ENCODE measurements at places on chromosomes 13 and 19. TPM values are rescaled to one million over a fixed set of nuclear protein-coding genes. Genes with fewer than 3 reads are reported as not detected.

GRCh38 chr13:51122868-51123566, 11.9 kb upstream of the C13orf42 start:
- no peak for DNase-seq

GRCh38 chr13:79439275-79439674, 33.2 kb upstream of the RBM26 start:
- no peak for DNase-seq

DNA sequence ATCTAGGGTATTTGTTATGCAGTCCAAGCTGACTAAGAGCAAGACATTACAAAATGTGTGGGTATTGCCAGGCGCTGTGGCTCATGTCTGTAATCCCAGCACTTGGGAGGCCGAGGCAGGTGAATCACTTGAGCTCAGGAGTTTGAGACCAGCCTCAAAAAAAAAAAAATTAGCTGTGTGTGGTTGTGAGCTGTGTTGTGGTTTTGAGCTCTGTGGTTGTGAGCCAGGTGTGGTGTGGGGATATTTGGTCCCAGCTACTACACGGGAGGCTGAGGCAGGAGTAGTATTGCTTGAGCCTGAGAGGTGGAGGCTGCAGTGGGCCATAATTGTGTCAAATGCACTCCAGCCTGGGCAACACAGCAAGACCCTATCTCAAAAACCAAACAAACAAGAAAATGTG, 5.6 kb upstream of the KEAP1 start:
- DNase-seq: no peak

DNA sequence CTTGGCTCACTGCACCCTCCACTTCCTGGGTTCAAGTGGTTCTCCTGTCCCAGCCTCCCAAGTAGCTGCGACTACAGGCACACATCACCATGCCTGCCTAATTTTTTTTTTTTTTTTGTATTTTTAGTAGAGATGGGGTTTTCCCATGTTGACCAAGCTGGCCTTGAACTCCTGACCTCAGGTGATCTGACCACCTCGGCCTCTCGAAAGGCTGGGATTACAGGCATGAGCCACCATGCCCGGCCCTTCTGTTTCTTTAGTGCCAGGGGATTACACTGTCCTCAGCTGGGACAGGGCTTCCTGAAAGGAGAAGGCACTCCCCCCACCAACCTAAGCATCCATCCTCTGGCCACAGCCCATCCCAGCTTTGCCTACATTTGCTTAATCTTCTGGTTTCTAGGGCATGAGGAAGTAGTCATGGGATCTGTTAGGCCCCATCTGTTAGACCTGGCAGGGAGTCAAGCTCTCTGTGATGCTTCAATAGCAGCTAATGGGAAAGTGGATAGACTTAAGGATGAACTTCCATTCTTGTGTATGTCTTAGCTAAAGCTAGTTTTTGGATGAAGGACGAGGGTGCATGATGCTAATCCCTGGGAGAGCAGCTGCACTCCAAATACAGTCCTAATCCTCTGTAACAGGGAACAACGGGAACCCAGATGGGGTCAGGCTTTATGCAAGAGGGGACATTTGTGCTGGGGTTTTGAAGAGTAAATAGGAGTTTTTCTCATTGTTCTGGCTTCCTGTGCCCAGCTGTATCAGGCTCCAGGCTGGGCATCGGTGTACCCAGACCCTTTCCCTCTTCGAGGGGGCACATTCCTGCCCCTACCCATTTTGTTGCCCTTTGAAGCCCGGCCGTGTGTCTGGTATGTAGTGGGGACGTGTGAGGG, 2.6 kb downstream of the VAV1 start:
- no peak for DNase-seq

GRCh38 chr19:49447485-49448431, 3.9 kb downstream of the PIH1D1 start:
- DNase-seq: peak; percentile 97

GRCh38 chr19:58229255-58229639, 533 bp downstream of the ZNF544 start:
- DNase-seq: peak; percentile 71

GRCh38 chr13:20398459-20398858, 127.2 kb downstream of the CRYL1 start:
- no peak for DNase-seq

- DNase-seq: no peak
Measured at GRCh38 chr13:112198396-112199010, 131.6 kb downstream of the SOX1 start.

DNA sequence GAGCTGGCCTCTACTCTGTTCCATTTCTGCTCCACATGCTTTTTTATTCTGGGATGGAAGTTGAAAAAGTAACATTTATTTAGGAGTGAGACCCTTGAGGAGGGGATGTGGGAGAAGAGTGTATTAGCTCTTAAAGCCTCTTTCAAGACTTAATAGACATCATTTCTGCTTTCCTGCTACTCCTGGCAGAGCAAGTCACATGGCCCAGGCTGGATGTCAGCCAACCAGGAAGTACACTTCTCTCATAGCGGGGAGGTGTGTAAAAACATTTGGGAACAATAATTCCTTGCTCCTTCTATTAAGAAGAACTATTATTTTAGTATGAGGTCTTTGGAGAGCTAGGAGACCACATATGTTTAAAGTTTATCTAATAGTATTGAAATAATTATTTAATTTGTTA, 40.6 kb upstream of the FAM216B start:
- DNase-seq: peak; percentile 6

DNA sequence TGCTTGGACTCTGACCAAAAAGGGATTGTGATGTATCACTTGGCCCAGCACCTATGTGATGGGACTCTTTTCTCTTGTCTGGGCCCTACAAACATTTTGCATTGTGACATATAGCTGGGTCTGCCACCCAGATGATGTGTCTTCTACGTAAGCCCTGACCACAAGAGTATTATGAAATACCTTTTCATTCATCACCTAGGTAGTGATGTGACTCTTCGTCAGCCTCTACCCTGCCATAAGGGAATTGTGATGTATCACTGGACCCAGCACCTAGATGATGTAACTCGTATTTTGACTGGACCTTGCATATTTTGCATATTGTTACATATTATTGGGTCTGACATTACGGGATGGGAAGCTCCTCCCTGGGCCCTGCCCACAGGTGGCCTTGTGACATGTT, 29.7 kb upstream of the ZNF681 start:
- DNase-seq: no peak

DNA sequence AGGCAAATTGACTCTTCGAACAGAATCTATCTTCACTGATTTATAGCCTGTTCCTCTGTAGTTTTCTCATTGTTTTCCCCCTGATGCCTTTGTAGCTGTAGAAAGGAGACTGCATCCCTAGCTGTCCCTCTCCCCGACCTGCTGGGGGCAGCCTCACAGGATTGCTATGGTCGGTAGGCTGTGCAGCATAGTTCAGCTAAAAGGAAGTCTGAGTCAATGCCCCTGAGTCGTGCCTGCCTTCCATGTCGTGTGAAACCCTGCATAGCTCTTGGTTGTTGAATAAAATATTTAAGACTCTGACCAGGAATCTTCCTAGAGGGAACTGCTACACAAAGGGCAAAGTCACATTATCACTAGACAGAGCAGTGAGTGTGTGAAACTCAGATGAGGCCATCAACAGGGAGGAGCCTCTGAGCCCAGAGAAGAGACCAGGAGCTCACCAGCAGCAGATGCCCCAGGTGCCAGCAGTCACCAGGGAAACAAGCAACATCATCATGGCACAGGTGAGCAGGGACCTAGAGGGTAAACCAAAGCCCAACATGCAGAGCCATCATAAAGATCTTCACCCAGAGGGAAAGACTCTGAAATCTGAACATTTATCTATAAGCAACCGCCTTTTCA, 108.4 kb upstream of the NBEA start:
- DNase-seq: peak; percentile 69

DNA sequence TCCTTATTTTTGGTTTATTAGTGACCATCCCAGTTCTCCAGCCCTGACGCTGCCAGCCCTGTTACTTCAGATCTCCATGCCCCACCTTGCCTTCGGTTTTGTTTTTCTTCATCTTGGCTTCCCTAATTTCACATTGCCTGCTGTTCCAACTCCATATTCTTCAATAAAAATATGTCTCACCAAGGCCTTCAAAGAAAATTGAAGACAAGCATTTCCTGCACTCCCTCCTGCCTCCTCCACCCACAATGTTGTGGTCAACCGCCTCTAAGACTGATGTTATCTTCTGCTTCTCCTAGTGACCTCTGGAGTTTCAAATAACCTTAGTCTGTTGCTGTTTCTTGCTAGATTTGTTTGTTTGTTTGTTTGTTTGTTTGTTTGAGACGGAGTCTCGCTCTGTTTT, 14.6 kb downstream of the PLD3 start:
- DNase-seq: no peak

Gene SWSAP1
- polyA plus RNA-seq: 6.6 TPM

Gene CPB2
- polyA plus RNA-seq: 0.47 TPM

Gene NLRP9
- not detected for polyA plus RNA-seq

Gene EDDM13
- polyA plus RNA-seq: 0.68 TPM

Gene ZNF426
- polyA plus RNA-seq: 10.5 TPM

Gene SCEL
- not detected for polyA plus RNA-seq

Gene MEX3D
- polyA plus RNA-seq: 12.4 TPM

Gene LIM2
- polyA plus RNA-seq: not detected

Gene SPRED3
- 10.7 TPM for polyA plus RNA-seq

Gene LRFN3
- polyA plus RNA-seq: 6.0 TPM

Gene LGALS7B
- 6.6 TPM for polyA plus RNA-seq

Gene FBXW9
- polyA plus RNA-seq: 6.6 TPM

Gene CEACAM6
- not detected for polyA plus RNA-seq

Gene PRR19
- 4.1 TPM for polyA plus RNA-seq
